ENCODE measurements at places on chromosomes 11 and 22. TPM values are rescaled to one million over a fixed set of nuclear protein-coding genes. Genes with fewer than 3 reads are reported as not detected.

The CABP7 gene
- total RNA-seq, result not detected

The TBCEL gene
- 11.2 TPM for total RNA-seq

The FAM111B gene
- 2.2 TPM for total RNA-seq

The CTSF gene
- 120 TPM for total RNA-seq

The AASDHPPT gene
- 39.1 TPM for total RNA-seq

The NXPE1 gene
- total RNA-seq, result not detected

The CRYBA4 gene
- not detected for total RNA-seq

The ARHGAP32 gene
- total RNA-seq, result 54.9 TPM

The LRP4 gene
- total RNA-seq, result 164 TPM

The WT1 gene
- not detected for total RNA-seq

The SLC15A3 gene
- total RNA-seq, result 7.4 TPM

The FOLR1 gene
- total RNA-seq, result 0.46 TPM

The MMP11 gene
- total RNA-seq, result 1.9 TPM

The P4HA3 gene
- total RNA-seq, result not detected

- DNase-seq, result no peak
Observed at GRCh38 chr22:22856885-22857606, 30.6 kb upstream of the IGLL5 start.

DNA sequence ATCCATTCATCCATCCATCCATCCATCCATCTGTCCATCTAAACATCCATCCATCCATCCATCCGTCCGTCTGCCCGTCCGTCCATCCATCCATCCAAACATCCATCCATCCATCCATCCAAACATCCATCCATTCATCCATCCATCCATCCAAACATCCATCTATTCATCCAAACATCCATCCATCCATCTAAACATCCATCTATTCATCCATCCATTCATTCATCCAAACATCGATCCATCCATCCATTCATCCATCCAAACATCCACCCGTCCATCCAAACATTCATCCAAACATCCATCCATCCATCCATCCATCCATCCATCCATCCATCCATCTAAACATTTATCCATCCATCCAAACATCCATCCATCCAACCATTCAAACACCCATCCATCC lies 45.3 kb upstream of the SMIM38 start:
- DNase-seq, result no peak

- no peak for DNase-seq
Observed at GRCh38 chr22:46251266-46251665, 1.2 kb upstream of the CDPF1 start.

GRCh38 chr22:28951969-28952521 lies 68.7 kb downstream of the ZNRF3 start:
- DNase-seq, result peak; percentile 25

DNA sequence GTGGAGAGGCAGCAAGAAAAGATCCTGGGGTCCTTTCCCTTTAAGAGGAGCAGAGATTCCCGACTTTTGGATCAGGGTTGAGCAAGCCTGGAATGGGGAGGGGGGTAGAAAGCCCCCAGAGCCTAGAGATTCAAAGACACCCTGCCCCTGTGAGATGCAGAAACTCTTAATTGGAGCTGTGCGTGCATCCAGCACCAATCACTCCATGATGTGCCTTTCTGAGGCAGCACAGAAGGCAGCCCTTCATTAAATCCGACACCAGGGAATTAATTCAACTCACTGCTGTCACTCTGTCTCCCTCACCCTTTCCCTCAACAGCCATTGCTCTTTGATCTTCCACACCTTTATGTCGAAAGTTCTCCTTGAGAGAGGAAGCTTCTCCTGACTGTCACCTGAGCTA lies 43.0 kb downstream of the DSCAML1 start:
- no peak for DNase-seq

GRCh38 chr22:35378621-35379020 lies 2.3 kb upstream of the HMOX1 start:
- no peak for DNase-seq

DNA sequence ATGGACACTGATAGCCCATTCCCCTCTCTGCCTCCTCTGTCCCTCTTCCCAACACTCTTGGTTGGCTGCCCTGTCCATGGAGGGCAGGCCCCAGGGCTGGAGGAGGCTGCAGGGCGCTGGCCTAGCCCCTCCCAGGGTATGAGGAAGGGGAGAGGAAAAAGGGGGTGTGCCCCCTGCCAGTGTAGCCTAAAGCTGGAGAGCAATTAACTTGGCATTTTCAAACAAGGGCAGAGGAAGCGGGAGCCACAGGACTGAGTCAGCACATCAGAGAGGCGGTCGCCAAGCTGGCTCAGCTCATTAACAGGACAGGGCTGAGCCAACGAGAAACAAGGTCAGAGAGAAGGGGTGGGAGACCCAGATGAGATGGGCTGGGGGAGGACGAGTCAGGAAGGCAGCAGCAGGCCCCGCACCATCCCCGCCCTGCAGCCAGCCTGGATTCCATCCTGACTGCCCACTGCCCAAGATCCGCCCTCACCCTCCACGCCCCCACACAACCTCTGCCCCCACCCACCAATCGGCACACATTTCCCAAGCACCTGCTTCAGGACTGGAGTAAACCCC lies 76.3 kb downstream of the BUD13 start:
- DNase-seq, result peak; percentile 13

- peak; percentile 89 for DNase-seq
Observed at GRCh38 chr11:35893796-35894475, 49.9 kb upstream of the LDLRAD3 start.

DNA sequence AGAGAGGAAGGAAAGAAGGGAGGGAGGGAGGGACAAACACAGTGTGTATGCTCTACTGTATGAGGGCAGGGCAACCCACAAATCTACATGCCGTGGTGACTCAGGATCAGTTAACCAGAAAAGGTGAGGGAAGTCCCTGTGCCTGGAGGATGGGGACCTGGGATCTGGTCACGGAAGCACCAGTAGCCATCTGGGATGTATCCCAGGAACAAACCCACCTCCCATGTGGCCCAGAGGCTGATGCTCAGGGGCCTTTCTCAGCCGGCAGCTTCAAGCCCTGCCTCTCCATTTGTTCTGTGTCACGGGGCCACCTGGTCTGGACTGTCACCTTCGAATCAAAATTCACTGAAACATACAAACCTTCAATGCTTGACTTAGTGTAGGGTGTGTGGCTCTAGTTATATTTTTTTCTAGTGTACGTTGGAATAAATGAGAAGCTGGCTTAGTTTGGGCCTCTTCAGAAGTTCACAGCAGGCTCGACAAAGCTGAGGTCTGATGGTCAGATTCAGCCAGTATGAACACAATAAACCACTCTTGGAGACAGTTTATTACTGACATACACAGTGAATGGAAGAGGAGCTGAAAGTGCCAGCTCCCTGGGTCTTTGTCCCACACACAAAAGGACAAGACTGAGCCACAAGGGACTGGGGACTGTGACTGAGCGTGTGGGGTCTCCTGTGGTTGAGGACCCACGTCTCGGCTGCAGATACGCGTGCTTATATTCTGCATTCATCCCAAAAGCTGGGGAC lies 23.5 kb upstream of the RTL6 start:
- no peak for DNase-seq

- no peak for DNase-seq
Observed at GRCh38 chr11:127304634-127305033, 304.1 kb upstream of the KIRREL3 start.

DNA sequence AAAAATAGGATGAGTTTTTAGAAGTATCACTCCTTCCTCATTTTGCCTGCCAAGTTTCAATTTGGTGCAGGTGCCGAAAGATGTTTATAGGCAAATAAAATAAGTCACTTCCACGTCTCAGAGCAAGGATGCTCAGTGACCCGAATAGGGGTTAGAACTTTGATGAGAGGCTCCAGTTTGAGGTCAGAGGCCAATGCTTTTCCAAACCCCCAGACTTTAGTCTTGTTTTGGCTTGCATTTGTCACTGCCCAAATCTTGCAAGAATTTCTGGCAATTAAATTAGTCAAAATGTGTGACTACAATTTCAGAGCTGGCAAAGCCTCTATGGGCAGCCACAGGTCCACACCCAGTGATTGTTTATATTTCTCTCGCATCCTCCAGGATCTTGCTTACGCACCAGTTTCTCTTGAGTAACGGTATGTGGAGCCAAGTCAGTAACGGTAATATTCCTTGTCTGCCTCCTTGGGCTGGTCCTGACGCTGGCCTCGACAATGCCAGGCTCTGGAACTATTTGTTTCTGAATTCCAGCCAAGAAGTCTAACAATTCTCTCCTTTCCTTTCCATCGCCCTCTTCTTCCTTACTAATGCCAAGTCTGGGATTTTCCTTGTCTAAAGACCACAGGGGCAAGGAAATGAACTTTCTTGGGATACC lies 9.9 kb upstream of the NUP160 start:
- no peak for DNase-seq

DNA sequence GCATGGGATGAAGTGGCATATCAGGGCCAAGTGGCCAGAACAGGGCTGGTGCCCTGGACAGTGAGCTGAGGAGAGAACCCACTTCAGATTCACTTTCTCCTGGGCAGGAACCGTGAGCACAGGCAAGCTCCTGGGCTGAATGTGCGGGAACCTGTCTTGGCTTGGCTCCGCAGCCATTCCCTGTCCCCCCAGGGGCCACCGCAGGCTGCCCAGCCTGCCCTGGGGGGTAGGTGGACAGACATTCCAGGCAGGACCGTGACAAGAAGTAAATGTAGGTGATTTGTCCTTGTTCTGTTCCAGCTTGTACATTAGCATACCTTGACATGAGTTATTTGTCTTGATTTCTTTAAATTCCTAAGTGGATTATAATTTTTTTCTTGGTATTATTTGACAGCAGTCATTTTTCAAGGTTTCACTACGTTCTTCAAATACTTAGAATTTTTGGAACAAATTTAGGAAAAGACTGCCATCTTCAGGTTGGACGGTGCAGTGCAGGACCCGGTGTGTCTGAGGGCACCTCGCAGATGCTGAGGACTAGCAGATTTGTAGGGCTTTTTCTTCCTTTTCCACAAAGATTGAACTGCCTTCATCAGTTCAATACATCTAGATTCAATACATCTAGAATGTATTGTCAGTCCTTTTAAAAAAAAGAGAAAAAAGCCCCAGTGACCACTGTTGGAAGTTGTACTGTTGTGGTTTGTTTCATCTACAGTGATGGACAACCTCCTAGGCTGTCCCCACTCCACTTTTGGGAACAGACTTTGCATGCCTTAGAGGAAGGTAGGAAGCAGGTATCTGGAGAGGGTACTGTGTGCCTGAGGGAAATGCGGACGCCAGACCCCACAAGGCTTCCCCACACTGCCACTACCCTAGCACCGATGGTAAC lies 115.1 kb upstream of the RASSF10 start:
- peak; percentile 93 for DNase-seq

DNA sequence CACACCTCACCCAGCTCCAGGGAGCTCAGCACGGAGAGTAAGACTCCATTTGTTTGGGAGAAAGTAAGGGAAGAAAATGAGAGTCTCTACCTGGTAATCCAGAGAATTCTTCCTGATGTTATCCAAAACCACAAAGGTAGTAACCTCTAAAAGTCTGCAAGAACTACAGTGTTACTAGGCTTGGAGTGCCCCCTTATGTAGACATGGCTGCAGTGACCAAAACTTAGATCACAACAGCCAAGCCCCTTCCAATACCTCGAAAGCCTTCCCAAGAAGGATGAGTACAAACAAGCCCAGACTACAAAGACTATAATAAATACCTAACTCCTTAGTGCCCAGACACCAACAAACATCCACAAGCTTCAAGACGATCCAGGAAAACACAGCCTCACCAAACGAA lies 4.9 kb downstream of the UBE2L6 start:
- DNase-seq, result no peak

DNA sequence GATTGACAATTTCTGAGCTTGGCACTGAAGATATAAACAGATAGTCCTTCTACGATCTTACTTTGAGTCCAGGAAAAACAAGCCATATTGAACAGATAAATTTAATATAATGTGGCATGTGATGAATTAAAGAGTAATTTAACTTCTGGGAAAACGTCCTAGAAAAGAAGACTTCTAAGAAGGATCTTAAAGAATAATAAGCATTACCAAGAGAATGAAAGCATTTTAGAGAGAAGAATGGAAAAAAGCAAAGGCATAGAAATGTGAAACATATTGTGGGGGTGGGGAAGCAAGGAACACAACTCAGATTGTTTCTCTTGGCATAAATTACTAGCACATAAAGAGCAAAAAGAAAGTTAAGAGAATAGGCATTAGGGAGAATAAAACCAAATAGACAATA lies 5.4 kb downstream of the DDIAS start:
- DNase-seq, result no peak

GRCh38 chr11:80958361-80958760 lies 1517.5 kb upstream of the TENM4 start:
- DNase-seq, result no peak

DNA sequence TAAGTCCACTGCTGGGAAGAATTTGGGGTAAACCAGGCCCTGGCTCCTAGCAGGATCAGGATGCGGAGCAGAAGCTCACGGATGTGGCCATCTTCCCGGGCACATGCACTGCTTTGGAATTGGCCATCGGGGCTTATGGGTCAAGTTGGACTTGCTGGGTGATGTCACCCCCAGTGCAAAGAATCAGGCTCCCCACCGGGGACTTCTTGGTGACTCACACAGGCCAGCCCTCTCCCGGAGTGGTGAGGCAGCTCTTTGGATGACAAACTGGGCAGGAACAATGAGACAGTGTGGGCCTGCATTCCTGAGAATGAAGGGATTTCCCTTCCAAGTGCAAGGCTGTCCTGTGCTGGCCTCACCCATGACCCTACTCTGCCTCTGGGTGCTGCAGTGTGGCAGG lies 128.8 kb upstream of the ANO1 start:
- no peak for DNase-seq

GRCh38 chr11:639332-639955 lies 2.4 kb downstream of the DRD4 start:
- no peak for DNase-seq

DNA sequence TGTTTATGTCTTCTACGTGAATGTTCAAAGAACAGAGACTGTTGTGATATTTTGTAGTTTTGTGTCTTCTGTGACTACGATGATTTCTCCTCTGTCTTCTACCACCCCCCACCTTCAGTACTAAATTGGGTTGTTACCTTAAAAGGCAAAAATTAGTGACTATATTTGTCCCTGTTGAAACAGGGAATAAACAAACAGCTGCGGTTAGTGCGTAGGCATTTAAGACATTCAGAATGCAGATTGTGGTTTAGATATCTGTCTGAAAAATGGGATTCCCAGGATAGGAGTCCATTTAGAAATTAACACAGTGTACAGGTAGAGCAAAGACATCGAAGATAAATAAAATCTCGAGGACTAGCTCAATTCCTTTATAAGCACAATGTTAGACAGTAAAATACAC lies 15.6 kb upstream of the ARHGAP42 start:
- DNase-seq, result no peak

- DNase-seq, result no peak
Observed at GRCh38 chr22:24510637-24511625, 15.8 kb downstream of the UPB1 start.

GRCh38 chr11:35098855-35099254 lies 40.1 kb upstream of the CD44 start:
- DNase-seq, result no peak

GRCh38 chr22:23222033-23222792 lies 41.9 kb downstream of the BCR start:
- DNase-seq, result no peak

DNA sequence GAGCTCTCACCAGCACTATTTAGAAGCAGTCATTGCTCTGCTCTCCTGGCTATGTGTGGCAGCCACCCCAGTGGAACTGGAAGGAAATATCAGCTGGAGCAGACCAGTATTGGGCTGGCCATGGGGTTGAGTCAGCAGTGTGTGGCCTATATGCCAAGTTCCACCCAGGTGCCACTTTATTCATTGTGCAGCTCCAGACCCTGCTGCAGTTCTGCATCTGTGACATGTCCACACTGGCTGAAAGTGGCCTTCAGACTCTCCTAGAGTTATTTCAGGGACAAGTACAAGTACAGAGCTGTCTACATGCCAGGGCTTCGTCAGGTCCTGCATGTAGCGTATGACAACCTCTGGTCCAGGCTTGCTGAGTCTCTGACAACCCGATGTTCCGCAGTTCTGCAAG lies 55.2 kb downstream of the CABIN1 start:
- no peak for DNase-seq

Measured in lower leg skin (tissue), 4 donors.